ENCODE measurements at places on chromosomes 3 and 15.
A peak's percentile ranks its signal among the peaks of the same experiment; 100 is the strongest.

DNA sequence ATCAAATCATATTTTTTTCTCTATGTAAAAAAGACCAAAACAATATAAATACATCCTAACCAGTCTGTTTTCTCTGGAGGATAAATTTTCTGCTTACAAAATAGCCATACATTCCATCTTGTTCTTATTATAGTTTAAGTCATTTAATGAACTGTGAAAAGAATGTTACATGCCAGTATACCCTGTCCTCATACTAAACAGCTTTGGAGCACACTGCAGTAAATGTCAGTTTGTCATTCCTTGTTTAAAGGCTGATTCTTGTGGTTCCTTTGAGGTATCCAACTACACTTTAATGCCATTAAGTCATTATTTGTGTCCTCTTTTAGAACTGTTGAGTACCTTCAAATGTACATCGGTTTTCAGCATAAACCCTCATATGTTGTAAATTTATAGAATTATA, 52.7 kb upstream of the DCBLD2 start:
- DNase-seq: no peak

DNA sequence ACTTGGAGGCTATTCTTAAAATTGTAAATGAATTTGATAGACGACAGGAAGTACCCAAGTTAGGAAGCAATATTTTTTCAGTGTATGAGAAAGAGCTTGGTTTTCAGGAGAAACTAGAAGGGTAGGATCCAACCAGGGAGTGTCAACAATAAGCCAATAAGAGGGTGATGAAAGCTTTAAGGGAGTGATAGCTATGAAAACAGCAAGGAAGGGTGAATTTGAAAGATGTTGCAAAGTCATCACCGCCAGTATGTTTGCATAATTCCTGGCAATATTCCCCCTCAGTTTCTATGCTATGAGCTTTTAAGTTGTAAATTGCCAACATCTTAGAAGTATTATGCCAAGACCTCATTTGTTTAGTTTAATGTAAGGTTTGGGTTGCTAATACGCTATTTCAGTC, 11.8 kb upstream of the CSTA start:
- no peak for DNase-seq

GRCh38 chr15:72365844-72366243, 10.0 kb downstream of the HEXA start:
- DNase-seq: no peak

DNA sequence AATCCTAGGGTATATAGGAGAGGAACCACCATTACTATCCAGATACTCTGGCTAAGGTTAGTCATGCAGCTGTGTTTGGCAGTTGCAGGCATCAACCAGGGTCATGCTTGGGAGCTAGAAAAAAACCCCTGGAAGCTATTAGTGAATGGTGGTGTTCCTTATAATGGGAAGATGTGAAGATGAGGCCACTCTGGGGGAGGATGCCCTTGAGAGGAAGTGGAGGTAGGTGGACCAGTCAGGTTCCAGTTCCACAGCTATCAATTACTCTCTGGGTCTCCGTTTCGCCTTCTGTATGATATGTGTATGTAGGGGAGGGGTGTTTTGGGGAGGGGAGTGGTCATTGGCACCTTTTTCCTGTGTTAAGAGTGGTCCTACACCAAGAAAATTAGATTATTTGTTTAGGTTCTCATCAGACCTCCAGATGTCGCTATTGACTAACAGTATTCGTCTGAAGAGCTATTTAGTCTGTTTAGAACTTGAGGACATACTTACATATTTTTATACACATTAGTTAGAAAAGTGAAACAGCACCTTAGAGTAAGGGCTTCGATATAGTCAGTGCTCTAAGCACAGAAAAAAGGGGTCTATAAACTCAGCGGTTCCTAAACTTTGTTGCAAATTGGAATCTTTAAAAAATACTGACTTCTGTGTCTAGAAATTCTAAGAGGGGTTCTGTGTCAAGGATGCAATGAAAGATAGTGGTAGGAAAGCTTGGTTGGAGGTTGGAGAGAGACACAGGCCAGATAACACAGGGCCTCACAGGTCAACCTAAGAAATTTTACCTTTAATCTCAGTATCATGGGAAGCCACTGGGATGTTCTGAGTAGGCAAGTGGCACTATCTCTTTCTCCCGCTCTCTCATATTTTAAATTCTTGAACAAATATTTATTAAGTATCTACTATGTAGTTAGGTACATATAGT, 9.1 kb upstream of the HPS3 start:
- no peak for DNase-seq

GRCh38 chr15:48688493-48688892, 43.0 kb upstream of the FBN1 start:
- DNase-seq: no peak

GRCh38 chr15:22262613-22263020, 182.3 kb downstream of the OR4M2 start:
- peak; percentile 19 for DNase-seq

DNA sequence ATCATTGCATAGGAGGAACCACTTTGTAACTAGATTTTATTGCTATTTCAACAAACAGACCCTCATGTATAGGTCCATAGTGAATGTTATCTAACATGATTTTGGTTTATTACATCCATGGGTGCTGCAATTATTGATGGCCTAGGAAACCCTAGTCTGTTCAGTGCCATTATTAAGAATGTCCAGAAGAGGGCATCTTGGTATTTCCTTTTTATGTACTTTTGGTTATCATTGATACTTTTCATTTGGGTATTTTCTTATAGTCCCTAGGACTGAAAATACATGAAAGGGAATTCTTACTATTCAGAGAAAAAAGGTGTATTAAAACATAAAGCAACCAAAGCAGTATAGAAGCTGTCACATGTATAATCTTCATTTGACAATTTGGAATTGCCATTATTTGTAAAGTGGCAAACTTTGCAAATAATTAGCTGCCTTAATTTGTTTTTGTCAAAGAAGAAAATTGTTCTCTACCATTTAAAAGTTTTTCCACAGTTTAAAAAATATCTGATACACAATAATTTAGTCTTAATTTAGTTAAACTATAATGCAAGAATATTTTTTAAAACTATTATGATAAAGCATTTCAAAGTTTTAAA, 48.7 kb downstream of the CNOT10 start:
- no peak for DNase-seq

GRCh38 chr3:173653781-173654180, 256.2 kb downstream of the NLGN1 start:
- no peak for DNase-seq

- no peak for DNase-seq
These were observed 537.6 kb downstream of the FOXP1 start for GRCh38 chr3:71045917-71046282.

DNA sequence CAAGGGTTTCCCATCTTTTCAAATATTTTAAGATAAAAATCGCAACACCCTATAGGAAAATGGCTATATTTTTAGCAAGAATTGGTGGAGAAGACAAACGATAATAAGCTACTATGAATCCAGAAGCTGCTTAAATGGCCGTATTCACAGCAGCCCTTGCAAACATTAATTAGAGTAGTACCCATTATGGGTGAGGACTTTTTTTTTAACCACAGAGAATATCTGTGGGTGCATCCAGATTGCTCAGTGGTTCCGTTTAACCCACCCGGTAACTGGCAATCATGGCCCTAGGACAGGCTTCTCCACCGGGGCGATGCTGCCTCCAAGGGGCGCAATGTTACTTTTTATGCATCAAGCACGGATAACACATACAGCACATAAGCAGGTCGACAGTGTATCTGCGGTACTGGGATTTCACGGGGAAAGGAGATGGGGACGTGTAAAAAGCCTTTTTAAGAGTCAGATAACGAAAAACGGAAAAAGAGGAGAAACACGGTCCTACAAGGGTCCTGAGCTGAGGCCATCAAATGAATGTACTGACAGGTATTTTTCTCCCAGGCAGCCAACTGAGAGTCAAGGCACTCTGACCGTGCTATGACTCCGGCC, 968 bp upstream of the TMEM266 start:
- no peak for DNase-seq

GRCh38 chr3:73765878-73766545, 141.3 kb upstream of the PDZRN3 start:
- DNase-seq: no peak

DNA sequence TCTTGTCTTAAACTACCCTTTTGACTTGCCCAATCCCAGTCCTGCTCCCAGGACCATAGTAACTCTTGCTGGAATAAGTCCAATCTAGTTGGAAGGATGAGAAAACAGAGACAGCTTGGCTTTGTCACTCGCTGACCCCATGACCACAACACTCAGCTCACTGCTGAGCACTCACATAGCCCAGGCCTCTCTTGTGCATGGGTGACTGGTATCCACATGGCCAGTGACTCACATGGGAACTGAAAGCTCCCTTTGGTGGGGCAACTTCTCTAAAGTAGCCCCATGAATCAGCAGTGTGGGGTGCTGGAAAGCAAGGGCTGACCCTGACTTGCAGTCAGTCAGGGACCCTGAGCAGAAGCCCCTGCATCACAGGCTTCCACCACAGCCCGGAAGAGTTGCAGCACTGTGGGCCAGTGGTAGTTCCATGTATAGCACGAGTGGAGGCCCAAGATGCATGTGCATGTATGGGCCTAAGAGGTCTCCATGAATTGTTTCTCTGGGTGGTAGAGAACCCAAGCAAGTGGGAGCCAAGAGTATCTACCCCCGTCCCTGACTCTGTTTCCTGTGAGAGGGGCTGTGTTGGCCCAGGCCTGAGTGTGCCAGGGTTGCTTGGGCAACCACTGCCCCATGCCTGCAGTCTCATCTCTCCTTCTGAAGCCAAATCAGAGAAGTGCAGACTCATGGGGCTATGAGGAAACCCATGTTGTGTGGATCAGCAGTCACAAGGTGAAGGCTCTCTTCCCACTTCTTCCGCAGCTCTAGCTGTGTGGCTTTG, 62.1 kb upstream of the XCR1 start:
- DNase-seq: no peak

DNA sequence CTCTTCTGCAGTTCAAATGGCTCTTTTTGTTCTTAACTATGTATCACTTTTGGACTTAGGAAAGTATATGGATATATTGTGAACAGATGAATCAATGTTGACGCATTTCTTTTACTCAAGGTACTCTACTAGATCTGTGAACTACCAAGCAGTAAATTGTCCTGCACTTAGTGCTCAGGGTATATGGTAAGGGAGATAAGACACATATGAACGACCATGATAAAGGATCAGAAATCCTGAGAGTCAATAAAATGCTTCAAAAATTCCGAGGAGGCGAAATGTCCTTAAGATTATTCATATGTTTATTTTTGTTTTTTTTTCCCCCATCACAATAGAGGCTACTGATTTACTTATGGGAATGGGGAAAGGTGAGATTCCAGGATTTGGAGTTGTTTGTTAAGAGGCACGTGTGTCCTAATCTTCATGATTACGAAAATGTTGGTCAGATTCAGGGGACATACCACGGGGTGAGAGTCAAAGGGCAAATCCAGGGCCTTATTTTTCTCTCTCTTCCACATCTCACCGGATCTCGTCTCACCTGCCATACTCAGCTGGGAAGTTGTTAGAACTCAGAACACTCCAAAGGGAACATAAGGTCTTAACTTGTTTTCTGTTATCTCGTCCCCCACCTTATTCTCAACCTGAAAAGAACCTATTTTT, 475.1 kb upstream of the TBL1XR1 start:
- no peak for DNase-seq

DNA sequence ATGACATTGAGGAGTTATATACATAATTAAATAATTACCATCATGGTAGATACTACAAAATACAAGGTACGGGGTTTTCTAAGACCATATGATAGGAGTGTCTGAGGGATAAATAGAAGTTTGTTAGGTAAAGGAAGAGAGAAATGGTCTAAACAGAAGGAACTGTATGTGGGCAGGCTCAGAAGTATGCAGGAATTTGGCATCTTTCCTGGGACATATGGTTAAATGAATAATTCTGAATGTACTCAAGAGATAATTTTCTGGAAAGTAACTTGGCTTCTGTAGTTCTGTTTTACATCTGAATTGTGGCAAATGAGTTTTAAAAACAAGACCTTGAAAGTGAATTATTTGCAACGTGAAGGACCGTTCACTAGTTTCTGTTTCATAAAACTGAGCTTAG, 17.5 kb downstream of the LMCD1 start:
- no peak for DNase-seq

DNA sequence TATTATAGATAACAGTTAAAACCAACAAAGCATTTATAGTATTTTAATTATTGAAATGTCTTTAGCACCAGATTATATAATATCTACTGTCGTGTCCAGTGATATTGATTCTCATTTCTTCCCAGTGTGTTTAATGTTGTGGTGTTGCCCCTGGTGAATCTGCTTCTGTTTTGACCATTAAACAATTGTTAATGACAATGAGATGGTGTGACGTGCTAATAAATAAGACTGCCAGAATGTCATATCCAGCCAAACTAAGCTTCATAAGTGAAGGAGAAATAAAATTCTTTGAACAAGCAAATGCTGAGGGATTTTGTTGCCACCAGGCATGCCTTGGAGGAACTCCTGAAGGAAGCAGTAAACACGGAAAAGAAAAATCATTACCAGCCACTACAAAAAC, 480.0 kb upstream of the ROBO1 start:
- DNase-seq: no peak

GRCh38 chr3:12369029-12369428, 80.2 kb downstream of the PPARG start:
- no peak for DNase-seq

GRCh38 chr3:140753865-140754754, 76.2 kb downstream of the TRIM42 start:
- no peak for DNase-seq

GRCh38 chr3:19399836-19400235, 251.5 kb downstream of the KCNH8 start:
- no peak for DNase-seq

- no peak for DNase-seq
These were observed 3.6 kb downstream of the PIAS1 start for GRCh38 chr15:68057758-68058157.

- no peak for DNase-seq
These were observed 3.6 kb upstream of the LPCAT4 start for GRCh38 chr15:34370643-34371042.

DNA sequence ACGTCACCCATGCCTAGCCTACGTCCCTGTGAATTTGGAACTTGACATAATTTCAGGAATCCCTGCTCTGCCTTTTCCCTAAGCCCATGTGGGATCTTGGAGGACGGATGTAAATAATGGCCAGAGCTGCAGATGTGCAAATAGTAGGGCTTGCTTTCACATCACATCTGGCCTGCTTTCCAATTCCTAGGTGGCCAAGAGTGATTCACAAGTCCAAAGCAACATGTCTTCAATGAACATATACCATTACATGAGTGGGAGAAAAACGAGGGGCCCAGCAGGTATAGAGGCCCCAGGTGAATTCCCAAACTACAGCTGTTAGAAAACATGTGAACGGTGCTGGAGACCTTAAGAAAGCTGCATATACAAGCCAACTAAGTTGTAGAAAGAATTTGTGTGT, 214.6 kb downstream of the MAGI1 start:
- DNase-seq: no peak

GRCh38 chr3:76871655-76872054, 168.2 kb upstream of the ROBO2 start:
- no peak for DNase-seq

DNA sequence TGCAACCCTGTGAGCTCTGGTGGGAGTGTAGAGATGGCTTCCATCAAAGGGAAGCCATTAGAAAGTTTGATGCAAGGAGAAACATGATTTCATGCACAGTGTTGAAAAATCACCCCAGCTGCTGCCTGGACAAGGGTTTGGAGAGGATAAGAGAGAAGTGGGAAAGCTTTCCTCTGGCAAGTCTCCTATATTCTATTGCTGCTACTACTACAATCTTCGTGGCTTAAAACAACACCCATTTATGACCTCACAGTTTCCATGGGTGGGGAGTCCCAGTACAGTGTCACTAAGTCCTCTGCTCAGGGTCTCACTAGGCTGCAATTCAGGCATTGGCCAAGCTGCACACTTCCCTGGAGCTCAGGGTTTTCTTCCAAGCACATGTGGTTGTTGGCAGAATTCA, 229.3 kb downstream of the TAFA4 start:
- DNase-seq: no peak

GRCh38 chr3:99626417-99626788, 12.0 kb upstream of the COL8A1 start:
- DNase-seq: no peak
